Esophagus (tissue), 2 donors: ENCODE measurements at places on chromosomes 5 and 9. TPM values are rescaled to one million over a fixed set of nuclear protein-coding genes. Genes with fewer than 3 reads are reported as not detected.

MEIKIN gene
- 0.12 TPM for polyA plus RNA-seq

SLC6A7 gene
- not detected for polyA plus RNA-seq

AGXT2 gene
- not detected for polyA plus RNA-seq

C9orf152 gene
- 1.3 TPM for polyA plus RNA-seq

S1PR3 gene
- polyA plus RNA-seq: 3.2 TPM

DNM1 gene
- polyA plus RNA-seq: 4.6 TPM

DRD1 gene
- 0.08 TPM for polyA plus RNA-seq

SHISAL2B gene
- not detected for polyA plus RNA-seq
